Tibial nerve (tissue), 4 donors: ENCODE measurements at places on chromosomes 2 and 18. TPM values are rescaled to one million over a fixed set of nuclear protein-coding genes. Genes with fewer than 3 reads are reported as not detected.

The COPS9 gene
- total RNA-seq, result 94.8 TPM

The SULT1C4 gene
- 5.7 TPM for total RNA-seq

The GALNT5 gene
- 0.42 TPM for total RNA-seq

The GAD1 gene
- total RNA-seq, result not detected

DNA sequence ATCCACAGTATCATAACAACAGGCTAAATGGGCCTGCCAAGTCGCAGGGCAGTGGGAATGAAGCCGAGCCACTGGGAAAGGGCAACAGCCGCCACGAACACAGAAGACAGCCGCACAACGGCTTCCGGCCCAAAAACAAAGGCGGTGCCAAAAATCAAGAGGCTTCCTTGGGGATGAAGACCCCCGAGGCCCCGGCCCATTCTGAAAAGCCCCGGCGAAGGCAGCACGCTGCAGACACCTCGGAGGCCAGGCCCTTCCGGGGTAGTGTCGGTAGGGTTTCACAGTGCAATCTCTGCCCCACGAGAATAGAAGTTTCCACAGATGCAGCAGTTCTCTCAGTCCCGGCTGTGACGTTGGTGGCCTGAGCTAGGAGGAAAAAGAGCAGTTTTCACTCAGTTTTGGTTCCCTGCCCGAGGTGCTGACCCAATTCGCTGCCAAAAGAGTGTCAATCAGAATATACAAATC is 32.2 kb downstream of the KCTD18 start:
- peak; percentile 65 for DNase-seq

- no peak for DNase-seq
These were observed 176.1 kb upstream of the HS6ST1 start for GRCh38 chr2:128494640-128495321.

- DNase-seq, result no peak
These were observed 76.9 kb upstream of the PMAIP1 start for GRCh38 chr18:59822612-59823550.

GRCh38 chr2:217934321-217935131 is 68.3 kb downstream of the TNS1 start:
- DNase-seq, result no peak

DNA sequence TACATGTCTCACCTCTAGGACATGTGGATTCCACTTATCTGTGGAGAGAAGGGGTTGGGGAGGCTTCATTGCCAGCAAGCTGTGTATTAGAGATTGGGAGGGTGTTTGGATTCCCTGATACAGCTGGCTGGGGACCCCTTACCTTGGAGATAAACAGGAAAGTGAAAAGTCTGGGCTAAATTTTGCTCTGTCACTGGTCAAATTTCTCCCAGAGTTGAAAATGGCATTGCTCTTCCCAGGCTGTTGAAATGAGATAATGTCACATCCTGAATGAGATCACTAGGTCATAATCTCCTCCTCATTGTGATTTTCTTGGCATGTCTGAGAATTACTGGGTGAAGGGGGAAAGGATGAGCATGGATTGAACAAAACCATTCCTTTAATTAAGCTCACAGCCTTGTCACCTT is 265.0 kb upstream of the PARD3B start:
- DNase-seq, result no peak

DNA sequence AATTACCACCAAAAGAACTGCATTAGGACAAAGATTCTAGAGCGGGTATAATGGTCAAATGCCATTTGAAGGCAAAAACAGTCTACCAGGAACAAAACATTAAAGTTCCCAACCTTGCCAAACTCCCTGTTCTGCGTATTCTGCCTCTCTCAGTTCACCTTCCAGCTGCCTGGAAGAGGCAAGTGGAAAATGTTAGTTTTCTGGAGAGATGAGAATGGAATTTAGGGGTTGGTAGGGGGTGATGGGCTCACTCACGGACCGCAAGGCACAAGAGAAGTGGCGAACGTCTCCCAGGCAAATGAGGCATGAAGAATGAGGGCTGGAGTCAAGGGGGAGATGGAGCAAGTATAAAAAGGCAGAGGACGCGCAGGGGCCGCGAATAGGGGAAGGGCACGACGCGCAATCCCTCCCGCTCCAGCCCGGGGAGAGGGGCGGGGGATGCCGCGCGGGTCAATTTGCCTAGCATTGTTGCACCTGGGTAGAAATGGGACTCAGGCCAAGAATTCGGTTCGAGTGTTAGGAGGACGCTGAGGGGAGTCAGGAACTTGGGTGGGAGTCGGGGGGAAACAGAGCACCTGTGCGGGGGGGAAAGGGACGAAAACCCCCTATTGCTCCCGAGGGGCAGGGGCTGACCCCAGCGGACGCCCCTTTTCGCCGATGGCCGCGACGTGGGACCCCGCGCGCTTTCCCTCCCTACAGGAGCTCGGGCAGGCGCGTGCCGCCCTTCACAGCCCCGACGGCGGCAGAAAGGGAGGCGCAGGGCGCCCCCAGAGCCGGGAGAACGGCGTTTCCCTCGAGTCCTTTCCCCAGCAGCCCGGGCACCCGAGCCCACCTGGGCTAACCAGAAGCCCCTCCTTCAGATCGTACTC is 573 bp downstream of the PAIP2B start:
- DNase-seq, result peak; percentile 29
